ENCODE measurements at places on chromosomes 11 and 22.

- DNase-seq, result no peak
Measured at GRCh38 chr11:34314936-34315335, 42.9 kb downstream of the ABTB2 start.

GRCh38 chr11:101860696-101861427 lies 53.9 kb upstream of the CEP126 start:
- no peak for DNase-seq

DNA sequence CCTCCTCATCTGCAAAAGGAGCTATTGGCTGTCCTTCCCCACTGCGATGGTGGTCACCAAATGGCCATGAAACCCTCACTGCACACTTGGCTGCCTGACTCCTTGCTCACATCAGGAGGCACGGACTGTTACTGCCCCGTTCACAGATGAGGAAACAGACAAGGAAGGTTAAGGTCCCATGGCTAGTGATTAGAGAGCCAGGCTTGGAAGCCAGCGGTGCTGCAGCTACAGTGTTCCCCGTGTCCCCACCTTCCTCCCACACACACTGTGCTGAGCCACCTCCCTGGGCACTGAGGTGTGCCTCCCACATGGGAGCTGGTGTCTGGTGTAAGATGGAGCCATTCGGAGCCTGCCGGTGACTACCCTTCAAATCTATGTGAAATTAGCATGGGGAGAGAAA lies 2.6 kb downstream of the ARHGAP8 start:
- no peak for DNase-seq

DNA sequence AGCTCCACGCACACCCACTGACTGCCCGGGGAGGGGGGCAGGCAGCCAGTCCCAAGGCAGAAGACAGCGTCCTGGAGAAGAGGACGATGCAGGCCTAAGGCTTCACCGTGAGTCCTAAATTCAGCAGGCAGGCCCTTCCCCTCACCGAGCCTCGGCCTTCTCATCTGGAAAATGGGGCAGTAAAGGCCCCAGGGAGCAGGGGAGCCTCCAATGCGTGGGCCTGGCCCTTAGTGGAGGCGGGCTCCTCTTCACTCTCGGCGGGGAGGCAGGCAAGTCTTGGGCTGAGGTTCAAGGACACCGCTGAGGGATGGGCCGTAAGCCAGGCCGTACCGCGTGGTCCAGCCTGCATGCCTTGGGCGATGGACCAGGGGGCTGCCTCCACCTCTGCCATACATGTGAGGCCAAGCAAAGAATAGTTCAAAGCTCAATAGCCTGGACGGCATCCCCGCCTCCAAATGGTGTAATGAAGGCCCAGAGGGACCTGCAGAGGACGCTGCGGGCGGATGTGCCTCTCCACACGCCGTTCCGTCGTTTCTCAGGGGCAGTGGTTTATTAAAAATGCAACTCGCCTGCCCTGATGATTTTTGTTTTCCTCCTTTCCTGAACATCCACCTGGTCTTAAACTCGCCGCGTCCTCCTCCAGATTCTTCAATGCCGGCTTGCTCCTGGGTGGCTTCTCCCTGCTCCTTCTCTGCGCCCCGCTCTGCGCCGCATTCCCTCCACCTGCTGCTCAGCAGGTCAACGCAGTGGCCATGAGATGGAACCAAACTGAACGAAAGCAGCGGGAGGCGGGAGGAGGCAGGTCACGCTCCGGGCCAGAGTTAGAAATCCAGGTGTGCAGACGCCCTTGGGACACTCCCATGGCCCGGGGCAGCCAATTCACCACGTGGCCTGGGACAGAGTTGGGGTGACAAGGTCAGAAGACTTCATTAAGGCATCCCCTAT lies 627.8 kb downstream of the TBC1D22A start:
- DNase-seq, result no peak

GRCh38 chr11:3132831-3133260 lies 32.3 kb downstream of the OSBPL5 start:
- DNase-seq, result no peak

DNA sequence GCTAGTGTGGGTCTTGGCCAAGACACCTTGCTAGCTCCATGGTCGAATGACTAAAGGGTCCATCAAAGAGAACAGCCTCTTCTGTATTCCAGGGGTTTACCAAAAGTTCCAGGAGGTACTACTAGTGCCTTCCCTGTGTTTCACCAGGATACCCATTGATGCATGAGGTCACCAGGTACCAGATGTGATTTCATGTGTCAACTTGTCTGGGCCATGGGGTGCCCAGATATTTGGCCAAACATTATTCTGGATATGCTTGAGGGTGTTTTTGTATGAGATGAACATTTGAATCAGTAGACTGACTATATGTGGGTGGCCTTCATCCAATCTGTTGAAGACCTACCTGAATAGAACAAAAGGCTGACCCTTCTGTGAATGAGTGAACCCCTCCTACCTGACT lies 92.8 kb downstream of the GALNT18 start:
- DNase-seq, result no peak

- DNase-seq, result no peak
Measured at GRCh38 chr11:12567746-12568460, 106.3 kb upstream of the TEAD1 start.

- DNase-seq, result no peak
Measured at GRCh38 chr22:17300926-17301325, 68.3 kb upstream of the CECR2 start.

DNA sequence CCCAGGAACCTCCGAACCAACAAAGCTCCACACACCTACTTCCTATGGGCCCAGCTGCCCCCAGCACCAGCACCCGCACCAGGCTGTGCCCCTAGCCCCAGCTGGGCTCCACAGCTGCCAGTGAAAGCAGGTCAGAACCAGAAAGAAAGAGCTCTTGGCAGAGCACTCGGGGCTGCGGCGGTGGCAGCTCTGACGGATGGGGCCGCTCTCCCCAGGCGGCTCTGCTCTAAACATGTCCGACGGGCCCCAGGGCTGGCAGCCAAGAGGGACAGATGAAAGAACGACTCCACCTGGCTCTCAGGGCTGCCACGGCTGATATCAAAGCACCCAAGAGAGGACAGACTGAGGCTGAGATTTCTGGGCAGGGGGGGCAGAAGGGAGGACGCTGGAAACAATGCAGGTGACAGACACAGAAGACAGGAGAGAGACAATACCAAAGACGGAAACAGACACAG lies 25.7 kb downstream of the LRFN4 start:
- DNase-seq, result no peak

DNA sequence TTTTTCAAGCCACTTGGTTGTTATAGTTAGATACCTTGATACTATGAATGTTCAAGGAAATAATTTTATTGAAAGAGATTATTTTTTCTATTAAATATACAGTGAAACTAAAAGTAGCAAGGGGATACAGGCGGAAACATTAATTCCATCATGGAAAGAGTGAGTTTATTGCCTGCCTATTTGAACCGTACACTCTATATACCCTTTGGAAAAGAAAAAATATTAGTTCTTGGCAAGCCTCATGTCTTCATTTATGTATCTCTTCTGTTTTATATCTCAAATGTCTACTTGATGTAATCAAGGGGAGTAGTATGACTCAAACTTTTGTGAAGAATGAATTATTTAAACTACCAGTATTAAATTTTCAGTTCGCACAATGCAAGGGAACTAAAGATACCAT lies 54.0 kb downstream of the GAS2 start:
- no peak for DNase-seq

- DNase-seq, result no peak
Measured at GRCh38 chr11:76802151-76802550, 19.0 kb downstream of the TSKU start.

- DNase-seq, result no peak
Measured at GRCh38 chr11:72996959-72997358, 145.2 kb downstream of the FCHSD2 start.

DNA sequence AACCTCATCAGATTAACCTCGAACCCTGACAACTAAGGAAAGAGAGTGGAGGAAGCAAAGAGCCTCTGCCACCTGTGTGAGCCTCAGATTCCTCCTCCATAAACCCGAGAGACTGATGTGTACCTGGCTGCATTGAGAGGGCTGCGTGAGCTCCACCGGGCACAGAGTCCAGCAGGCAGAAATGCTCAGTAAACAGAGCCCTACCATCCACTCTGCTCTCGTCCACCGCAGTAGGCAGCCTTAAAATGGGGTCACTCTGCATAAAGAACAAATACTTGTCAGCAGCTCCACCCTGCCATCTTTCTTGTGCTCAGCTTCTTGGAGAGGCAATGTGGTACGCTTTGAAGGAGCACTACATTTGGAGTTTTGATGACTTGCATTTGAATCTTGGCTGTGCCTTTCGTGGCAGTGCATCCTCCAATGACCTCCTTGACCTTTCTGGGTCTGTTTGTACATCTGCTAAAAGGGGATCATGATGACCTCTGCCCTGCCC lies 43.0 kb upstream of the CD5 start:
- no peak for DNase-seq

- DNase-seq, result no peak
Measured at GRCh38 chr11:58289266-58289665, 21.2 kb upstream of the OR10W1 start.

DNA sequence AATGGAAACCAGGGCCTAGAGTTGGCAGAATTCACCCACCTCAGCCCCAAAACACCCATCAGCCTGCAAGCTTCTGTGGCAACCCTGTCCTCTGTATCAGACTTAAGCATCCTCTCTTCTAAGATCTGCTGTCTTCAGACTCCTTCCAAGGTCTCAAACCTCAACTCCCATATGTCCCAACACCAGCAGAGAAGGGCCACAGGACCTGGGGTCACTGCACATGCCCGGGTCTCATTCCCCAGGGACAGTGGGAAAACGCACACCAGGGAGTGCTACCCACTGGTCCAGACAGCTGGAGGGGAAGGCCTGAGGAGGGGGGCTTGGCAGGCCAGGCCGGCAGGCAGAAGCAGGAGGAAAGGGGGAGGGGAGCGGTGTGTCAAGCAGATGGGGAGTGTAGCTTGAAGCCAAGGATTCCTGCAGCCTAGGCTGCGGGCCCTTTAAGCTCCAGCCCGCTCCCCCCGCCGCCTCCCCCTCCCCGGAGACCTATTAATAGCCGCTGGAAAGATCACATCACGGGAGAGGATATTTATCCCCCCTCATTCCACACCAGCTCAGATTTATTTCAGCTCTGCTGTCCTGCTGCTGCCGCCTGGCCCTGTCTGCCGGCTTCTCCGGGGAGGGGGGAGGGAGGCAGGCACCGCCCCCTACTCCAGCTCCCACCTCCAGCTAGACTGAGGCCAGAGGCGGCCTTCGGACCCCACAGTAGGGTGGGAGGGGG lies 16.7 kb downstream of the BCL9L start:
- no peak for DNase-seq

DNA sequence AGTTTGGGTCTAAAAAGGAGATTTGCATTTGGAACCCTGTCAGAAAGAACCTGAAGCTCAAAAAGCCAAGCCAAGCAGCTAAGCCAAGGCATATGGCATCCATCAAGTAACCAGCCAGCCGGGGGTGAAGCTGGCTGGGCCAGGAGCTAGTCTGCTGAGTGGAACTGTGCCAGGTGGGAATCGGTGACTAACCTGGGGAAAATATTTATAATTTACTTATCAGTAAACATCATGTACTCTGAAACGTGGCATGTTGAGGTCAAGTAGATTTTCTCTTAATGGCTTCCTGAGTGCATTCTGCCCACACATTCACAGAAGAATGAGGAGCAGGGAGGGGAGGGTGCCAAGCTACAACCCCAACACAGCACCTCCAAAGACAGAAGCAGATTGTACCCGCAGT lies 70.5 kb upstream of the SESN3 start:
- DNase-seq, result no peak

DNA sequence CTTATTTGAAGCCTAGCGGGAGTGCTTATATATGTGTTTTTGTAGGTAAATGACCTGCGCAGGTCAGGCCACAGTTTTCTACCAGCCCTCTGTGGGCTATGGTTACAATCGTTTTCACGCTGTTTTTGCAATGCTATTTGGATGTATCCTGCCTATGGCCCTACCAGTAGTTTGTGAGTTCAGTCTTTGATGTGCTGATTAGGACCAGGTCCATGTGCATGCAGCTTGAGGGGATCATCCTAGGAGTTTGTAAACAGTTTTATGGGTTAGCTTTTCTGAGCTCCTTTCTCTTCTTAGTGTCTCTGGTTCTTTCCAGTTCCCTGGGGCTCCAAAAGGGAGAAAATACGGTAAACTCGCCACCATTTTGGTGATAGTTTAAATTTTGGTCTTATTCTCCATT lies 142.5 kb downstream of the LDLRAD3 start:
- no peak for DNase-seq

Measured in NCI-H1930 (cell line).